NCI-H146 (cell line): ENCODE measurements at places on chromosomes 12 and 14.

DNA sequence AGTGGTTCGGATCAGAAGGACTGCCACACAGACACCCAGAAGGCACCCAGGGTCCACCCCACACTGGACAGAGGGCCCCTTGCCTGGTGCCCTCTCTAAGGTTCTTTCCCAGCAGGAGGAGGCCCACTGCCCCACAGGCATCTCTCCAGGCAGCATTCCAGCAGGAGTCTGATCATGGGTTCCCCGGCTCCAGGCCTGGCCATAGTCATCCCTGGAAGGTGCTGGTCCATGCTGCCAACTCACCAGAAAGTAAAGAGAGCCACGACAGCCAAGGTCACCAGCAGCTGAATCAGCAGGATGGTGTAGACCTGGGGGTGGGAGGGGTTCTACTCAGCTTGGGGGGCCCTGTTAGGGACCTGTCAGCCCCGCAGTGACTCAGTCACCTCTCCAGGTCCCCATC, 6.4 kb downstream of the FAIM2 start:
- DNase-seq, result no peak

- no peak for DNase-seq
Observed at GRCh38 chr14:77128414-77128891, 13.1 kb downstream of the ZDHHC22 start.

DNA sequence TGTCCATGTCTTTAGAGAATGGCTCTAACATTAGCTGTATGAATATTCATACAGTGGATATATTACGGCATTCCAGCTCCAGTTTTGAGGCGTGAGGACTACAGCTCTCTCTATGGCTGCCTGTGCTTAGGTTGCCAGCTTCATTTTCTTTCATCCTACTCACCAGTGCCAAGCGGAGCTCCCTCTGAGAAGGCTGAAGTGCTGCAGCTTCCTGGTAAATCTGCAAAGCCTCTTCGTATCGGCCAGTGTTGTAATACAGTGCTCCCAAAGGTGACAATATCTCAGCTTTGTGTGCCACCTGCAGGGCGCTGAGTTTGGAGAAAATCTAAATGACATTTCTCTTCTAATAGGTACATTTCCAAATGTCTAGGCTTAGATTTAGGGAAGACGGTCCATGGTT, 19.8 kb upstream of the OVCH1 start:
- no peak for DNase-seq

- DNase-seq, result no peak
Observed at GRCh38 chr12:31524791-31525495, 66.0 kb downstream of the DENND5B start.

DNA sequence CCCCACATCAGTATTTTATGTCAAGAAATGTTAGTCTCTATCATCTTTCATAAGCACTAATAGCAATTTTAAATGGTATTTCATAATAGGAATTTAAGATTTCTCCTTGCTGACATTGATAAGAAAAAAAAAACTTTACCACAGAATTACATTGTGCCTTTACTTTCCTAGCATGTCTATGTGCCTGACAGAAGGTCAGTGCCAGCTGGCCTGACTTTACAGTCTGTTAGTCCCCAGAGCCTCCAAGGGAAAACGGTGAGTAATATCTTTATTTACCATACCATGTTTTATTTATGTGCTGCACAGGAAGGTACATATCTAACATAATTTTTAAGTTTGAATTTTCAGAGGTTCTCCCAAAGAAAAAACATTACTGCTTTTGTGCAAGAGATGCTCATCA, 152.0 kb upstream of the AEBP2 start:
- no peak for DNase-seq
